ENCODE measurements at places on chromosomes 4 and X.

DNA sequence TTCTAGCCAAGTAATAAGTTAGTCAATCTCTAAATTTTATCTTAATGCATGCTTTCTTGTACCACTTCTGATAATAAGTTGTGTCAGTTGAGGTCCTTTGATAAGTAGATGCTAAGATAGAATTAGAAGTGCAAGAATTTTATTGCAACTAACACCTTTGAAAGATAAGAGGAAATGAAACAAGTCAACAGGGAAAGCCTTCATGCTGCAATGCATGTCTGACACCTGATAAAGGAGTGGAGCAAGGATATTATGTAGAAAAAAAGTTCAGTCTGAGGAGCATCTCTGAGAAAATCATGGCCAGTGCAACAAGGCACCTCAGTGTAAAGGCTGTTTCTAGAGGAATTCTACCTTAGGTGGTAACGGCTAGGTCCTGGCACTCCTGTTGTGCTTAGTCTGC lies 210.7 kb upstream of the PPP1R2C start:
- no peak for DNase-seq

DNA sequence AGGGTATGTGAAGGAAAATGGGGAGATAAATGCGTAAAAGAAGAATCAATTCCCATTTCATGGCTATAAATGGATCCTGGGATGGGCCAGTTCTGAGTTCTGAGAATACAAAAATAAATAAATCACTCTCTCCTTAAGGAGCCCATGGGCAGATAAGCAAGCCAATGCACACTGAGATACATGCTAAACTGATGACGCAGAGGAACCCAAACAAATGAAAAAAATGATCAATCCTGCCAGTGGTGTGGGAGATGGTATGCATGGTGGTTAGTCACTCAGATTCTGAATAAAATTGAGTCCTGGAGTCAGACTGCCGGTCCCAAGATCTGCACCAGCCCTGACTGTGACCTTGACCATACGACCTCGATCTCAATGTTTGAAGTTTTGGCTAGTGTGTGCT lies 59.7 kb downstream of the NEIL3 start:
- DNase-seq, result no peak

DNA sequence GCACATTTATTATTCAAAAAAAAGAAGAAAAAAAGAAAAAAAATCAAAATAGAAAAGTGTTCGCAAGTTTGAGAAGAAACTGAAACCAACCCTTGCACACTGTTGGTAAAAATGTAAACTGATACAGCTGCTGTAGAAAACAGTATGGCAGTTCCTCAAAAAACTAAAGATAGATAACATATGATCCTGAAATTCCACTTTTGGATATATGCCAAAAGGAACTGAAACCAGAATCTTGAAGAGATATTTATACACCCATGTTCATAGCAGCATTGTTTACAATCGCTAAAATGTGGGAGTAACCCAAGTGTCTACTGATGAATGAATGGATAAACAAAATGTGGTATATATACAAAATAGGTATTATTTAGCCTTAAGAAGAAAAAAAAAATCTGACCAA lies 155.4 kb downstream of the TBCK start:
- DNase-seq, result no peak

GRCh38 chr4:76563454-76564122 lies 128.6 kb downstream of the SHROOM3 start:
- DNase-seq, result no peak

DNA sequence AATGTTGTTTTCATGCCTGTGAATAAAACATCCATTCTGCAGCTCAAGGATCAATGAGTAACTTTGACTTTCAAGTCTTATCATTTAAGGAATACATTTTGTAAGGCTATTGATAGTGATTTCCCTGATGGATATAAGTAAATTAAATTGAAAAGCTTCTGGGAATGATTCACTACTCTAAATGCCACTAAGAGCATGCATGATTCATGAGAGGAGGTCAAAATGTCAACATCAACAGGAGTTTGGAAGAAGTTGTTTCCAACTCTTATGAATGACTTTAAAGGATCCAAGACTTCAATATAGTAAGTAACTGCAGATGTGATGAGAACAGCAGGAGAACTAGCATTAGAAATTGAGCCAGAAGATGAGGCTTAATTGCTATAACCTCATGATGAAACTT lies 1487.3 kb downstream of the PCDH7 start:
- no peak for DNase-seq

GRCh38 chr4:38024206-38024509 lies 64.0 kb downstream of the PTTG2 start:
- no peak for DNase-seq

- DNase-seq, result no peak
Measured at GRCh38 chr4:105387466-105387865, 86.4 kb downstream of the PPA2 start.

GRCh38 chr4:26619784-26620183 lies 35.9 kb downstream of the TBC1D19 start:
- no peak for DNase-seq

DNA sequence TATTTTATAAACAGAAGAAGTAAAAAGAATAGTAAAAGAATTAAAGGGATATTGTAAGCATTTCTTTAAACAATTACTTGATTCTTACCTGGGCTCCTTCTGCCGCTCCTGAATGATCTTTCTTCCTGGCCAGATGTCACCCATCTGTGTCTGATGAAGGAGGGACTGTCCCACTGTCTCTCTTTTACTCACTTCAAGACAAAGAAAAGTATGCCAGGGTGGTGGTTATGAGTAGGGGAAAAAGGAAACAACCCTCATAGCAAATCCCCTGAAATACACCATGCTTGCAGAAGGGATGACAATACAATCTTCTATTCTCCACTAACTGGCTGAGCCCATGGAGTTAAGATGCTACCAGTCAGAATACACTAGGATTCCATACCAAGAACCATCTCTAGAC lies 31.1 kb downstream of the SYTL4 start:
- no peak for DNase-seq

DNA sequence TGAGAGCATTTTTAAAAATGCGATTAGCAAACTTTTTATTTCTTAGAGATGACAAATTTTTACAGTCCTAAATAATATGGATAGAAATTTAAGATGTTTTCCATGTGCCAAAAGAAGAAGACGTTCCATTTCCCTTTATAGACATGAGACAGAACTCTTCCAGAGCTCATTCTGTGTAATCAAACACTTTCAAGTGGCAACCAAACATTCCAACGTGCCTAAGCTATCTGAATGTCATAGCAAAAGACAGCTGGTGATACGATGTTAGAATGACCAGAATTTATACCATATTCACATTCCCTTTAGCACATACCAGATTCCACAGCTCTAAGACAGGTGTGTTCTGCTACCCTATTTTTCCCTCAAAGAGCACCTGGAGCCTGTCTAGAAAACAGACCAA lies 133.2 kb downstream of the ENOX2 start:
- no peak for DNase-seq

DNA sequence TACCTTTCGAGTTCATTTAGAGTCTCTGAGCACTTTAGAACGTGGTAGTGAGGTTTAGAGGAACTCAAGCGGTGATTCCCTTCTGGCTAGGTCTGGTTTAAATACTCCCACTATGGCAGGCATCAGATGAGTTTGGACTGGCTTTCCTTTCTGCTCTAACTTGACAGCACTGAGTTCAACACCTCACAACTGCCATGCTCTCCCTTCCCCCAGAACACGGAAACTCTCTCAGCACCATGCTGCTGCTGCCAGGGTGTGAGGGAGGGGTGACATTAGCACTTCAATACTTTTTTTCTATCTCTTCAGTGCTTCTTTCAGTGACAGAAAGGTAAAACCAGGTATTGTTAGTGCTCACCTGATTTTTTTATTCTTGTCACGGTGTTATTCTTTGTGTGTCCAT lies 234.5 kb upstream of the AGTR2 start:
- no peak for DNase-seq

DNA sequence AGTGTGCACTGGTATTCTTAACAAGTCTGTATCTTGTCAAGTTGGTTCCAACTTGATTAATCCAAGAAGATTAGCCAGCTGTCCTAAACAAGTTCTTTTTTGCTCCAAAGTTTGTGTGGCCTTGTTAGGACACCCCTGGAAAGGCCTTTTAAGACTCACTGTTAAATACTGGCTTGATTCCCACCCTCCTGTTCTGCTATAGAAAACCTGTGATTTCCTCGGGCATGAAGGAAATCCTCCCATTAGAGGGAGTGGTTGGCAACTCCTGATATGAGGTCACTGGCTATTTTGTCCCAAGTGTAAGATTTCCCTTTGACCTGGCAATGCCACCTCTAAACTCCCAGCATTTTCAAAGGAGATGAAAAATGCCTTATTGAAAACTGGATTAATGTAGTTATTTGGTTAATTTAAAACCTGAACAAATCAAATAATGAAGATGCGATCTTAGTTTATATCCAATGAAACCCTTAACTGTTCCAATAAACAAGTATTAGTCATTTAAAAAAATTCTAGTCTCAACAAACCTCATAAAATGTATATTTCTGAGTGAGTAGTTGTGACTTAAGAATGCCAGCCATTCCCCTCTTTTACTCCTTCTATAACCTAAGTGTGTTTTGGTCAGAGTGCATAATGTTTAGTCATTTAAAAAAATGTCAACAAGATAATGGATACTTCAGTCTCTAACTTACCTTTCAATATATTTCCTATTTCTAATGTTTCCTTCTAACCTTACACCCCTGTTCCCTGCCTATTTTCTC lies 94.4 kb downstream of the NPNT start:
- no peak for DNase-seq

DNA sequence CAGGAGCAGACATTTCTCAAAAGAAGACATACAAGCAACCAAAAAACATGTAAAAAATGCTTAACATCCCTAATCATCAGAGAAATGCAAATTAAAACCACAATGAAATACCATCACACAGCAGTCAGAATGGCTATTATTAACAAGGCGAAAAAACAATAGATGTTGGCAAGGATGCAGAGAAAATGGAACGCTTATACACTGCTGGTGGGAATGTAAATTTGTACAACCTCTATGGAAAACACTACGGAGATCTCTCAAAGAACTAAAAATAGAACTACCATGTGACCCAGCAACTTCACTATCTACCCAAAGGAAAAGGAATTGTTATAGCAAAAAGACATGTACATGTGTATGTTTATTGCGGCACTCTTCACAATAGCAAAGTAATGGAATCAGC lies 71.5 kb downstream of the PPP4R3C start:
- DNase-seq, result no peak

DNA sequence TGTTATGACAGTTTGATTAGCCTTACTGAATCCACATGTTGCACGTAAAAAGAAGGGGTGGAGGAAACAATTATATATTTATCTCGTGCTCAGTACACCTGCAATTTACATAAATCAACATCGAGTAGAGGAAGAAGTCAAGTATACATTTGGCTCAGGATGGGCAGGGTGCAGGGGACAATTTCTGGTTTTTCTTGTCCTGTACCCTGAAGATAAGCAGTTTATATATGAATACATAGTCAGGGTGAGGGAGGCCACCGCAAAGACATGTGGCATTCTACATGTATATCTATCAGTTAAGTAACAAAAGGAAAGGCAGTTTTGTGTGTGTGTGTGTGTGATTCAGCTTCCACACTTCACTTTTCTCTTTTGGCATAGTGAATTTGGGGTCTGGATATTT lies 11.1 kb upstream of the EREG start:
- no peak for DNase-seq

DNA sequence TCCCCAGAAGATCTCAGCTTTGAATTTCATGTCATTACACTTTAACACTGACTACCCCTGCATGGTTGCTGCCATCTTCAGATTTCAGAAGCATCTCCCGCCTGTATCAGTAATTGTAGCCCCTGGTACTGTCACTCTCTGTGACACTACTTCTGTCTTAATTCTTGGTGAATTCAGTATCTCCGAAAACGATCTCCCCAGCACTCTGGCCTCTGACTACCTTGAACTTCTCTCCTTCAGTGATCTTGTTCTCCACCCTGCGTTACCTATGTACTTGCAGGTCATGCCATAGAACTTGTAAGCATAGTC lies 53.8 kb upstream of the ABCG2 start:
- DNase-seq, result no peak

DNA sequence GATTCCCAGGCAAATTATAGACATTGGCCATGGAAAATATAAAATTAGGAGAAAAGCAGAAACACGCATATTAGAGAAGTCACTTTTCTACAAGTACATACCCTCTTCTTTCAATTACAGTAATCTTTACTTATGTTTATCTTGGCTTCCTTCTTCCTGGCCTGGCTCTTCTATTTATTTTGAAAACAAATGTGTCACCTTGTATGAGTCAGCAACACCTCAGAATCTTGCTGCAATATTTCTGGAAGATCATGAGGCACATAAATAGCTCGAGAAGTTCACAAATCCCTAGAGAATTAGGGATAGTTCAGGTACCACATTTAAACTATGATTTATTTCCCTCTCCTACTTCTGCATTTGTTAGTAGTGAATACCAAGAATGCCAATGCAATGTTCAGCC lies 124.6 kb downstream of the ANOS1 start:
- DNase-seq, result no peak

- DNase-seq, result no peak
Measured at GRCh38 chrX:53379008-53379710, 43.3 kb downstream of the SMC1A start.

GRCh38 chr4:12701384-12701783 lies 782.8 kb downstream of the RAB28 start:
- DNase-seq, result no peak

GRCh38 chr4:10198365-10198764 lies 81.8 kb upstream of the WDR1 start:
- DNase-seq, result no peak

DNA sequence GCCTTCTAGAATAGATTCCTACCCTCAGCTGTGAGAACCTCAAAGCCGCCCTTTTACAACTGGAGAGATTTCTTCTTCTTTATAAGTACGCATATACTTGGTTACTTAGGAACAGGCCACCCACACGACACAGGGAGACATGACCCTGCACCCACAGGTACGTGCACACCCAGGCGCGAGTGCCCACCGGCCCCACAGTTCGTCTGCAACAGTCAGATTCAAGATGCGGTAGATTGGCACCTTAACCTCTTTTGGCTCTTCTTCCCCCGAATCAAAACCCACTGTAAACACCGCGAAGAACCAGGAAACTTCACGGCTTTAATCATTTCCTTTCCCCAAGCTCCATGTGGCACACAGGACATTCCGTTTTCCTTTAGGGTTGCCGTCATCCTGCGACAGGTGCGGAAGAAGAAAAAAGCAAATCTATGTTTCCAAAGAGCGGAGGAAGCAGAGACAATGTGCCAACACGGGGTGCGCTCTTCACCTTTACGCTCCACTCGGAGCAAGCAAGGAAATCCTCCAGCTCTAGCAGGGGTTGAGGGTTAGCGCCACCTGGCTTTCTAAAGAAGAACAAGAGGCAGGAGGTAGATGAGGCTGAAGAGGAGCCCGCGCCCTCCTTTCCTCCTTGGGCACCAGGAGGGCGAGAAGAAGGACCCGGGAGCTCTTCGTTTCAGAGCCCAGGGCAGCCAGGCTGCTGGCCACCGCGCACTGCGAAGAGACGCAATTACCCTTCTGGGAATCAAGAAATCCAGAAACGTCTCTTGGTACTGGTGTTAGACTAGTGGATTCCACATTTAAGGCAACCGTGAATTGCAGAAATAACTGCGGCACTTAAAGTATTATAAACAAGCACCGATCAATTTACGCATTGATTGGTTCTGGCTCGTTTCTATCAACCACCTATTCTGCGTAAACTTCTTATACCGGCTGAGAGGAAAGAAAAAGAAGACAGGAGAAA lies 35.7 kb downstream of the HAND2 start:
- DNase-seq, result peak; percentile 48
